Putamen (tissue), 1 donor: ENCODE measurements at places on chromosomes 16 and 17.

DNA sequence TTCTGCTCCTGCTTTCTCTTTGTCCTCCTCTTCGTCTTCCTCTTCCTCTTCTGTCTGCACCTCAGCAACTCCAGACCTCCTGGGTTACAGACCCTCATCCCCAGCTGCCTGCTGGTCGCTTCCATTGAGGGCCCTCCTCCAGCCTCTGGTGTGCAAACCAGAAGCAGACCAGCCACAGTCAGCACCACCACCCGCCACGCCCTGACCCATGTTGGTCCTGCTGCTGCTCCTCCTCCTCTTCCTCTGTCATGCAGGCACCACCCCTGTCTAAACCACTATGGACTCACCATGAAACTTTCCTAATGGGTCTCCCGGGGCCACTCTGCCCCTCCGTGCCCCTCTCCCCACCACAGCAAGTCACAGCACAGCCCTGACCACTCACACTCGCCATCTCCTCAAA lies 11.4 kb upstream of the OGFOD3 start:
- no peak for DNase-seq

DNA sequence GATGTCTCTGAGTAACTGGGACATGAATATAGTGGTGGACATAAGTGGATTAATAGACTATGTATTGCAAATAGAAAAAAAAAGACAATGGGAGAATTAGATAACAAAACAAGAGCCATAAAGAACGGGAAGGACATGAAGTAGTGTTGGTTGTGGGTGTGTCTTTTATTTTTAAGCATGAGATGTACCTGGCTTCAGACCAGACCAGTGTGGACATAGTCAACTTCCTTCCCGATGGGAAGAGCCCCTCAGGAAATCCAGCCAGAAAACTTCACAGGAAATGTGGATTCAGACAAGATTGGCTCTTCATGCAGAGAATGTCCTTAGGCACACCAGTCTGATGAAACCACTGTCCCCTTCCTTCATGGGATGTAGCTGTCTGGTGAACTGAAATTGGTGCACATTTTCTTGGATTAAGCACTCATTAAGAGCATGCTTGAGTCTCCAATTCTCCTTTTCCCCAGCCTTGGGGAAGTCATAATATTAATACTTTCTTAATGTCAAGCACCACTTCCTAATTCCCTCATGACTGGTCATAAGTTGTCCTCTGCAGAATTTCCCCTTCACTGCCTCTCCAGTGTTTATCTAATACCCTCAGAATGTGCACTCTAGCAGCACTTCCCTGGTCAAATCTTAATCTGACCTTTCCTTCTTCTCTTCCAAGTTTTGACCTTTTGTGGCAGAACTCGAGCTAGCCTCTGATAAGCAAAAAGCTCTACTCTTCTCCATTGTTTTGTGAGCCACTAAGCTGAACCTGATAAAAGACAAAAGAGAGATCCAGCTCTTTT lies 350.6 kb upstream of the MAF start:
- DNase-seq, result no peak

DNA sequence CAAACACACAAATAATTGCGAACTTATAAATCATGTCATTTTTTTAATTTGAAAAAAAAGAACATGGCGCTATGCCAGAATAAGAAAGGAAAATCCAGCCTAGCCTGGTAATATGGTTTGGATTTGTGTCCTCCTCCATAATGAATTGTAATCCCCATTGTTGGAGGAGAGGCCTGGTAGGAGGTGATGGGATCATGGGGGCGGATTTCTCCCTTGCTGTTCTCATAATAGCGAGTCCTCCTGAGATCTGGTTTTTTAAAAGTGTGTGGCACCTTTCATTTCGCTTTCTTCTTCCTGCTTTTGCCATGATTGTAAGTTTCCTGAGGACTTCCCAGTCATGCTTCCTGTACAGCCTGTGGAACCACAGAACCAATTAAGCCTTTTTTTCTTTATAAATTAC lies 65.9 kb upstream of the TANC2 start:
- DNase-seq, result peak; percentile 39

- no peak for DNase-seq
These were observed 65.7 kb downstream of the PARN start for GRCh38 chr16:14564323-14564722.

GRCh38 chr16:88743693-88744576 lies 37.6 kb downstream of the CTU2 start:
- DNase-seq, result no peak

DNA sequence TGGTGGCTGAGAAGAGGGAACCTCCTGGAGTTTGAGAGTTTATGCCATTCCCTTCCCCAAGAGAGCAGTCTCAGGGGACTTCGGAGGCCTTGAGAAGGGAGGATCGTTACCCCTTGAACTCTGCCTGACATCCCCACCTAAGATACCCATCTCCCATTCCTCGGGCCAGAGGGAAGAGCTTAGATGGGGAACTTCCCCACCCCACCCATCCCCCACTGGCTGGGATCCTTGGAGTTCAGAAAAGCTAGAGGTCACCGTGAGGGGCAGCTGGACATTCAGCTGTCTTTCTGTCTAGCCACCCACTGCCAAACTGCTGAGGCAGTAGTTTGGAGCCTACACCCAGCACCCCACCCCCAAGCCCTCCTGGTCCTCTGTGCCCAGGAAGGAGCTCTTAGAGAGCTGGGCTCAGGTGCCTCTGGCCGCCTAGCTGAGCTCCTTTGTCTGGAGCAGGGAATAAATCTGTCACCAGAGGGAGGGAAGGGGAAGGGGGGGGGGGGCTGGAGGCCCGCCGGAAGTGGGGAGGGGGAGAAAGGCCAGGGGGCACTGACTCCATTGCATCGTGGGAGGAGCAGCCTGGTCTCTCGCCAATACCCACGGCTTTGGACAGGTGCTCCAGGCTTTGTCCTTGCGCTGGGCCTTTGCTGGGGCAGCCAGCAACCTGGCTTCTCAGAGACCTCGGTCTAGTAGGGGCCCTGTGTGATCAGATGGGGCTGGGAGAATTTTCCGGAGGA lies 1.0 kb downstream of the HSD11B2 start:
- no peak for DNase-seq

- no peak for DNase-seq
These were observed 498.6 kb upstream of the SALL1 start for GRCh38 chr16:51649631-51650030.

DNA sequence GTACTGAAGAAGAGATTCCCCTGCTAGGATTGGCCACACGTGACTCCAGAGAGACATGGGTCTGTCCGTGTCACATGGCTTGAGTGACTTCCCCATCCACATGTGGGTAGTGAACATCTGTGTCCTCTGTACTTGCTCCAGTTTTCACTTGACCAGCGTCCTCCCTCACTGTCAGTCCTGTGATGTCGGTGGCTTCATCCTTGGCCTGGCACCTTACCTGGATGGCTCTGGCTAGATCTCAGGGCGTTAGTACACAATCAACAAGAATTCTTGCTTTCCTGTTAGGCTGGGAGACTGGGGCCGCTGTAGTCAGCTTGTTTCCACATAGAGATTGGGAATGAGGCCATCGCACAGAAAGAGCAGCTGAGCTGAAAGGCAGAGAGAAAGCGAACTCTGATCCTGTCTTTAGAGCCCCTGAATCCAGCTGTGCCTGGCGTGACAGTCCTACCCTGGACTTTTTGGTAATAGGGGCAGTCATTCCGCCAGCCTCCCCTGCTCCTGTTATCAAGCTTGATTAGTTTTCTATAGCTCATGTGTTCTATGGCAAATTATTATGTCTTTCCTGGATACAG lies 227.3 kb downstream of the SNX29 start:
- DNase-seq, result peak; percentile 27

DNA sequence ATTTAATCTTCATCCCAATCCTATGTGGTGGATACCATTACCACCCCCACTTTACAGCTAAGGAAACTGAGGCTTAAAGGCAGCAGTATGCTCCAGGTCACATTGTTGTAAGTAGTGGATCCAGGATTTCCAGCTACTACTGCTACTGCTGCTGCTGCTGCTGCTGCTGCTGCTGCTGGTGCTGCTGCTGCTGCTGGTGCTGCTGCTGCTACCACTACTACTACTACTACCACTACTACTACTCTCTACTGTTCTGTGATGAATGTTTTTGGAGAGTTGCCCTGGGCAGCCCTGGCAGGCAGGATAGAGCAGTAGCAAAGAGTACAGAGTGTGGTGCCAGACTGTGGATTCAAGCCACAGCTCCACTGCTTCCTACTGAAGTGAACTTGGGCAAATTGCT lies 49.3 kb upstream of the SLC12A3 start:
- no peak for DNase-seq

DNA sequence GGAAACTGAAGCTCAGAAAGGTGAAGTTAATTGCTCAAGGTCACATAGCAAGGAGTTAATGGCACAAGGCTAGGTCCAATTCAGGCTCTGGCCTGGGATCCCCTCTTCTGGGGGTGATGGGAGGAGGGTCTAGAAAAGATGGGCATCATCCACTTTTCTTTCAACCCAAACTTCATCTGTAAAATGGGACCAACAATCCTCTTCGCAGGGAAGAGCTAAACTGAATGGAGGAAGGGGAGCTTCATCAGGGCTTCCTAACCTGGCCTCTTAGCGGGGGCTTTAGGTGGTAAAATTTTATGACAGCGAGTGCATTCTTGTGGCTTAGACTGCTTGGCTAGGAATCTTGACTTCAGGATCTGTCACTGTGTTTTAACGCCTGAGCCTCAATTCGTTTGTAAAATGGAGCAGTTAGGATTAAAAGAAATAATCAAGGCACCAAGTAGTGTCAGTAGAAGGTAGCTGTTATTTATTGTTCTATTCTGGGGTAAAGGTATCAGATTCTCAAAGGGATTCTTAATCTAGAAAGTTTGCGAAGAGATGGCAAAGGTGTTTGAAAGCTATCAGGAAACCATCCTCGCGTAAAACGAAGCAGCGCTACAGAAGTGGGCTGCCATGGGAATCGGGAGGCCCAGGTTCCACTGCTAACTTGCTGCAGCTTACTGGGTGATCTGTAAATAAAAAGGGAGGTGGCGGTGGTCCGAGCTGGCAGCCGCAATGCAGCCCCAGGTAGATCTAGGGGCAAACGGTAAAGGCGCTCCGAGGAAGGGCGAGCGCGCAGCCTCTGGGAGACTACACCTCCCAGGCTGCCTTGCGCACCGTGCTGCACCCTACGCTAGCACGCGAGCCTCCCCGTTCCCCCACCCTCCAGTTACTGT lies 1.5 kb upstream of the SRCAP start:
- no peak for DNase-seq

DNA sequence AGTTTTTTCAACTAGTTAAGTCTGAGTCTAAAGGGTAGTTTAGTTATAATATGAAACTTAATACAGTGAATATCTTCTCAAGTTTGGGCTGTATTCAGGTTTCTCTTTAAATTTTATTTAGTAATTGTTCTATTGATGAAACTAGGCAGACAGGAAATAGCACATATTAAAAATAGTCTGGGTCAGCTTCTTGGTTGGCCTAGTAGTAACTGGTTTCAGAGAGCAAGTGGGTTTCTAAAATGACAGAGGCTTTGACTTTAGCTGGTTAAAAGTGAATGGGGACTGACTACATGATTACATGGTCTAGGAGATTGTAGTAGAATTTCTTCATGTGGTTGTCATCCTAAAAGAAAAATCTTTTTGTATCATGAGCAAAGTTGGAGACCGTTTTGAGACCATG lies 46.8 kb downstream of the OMG start:
- no peak for DNase-seq

- no peak for DNase-seq
These were observed 12.3 kb upstream of the MPRIP start for GRCh38 chr17:17029938-17030337.

DNA sequence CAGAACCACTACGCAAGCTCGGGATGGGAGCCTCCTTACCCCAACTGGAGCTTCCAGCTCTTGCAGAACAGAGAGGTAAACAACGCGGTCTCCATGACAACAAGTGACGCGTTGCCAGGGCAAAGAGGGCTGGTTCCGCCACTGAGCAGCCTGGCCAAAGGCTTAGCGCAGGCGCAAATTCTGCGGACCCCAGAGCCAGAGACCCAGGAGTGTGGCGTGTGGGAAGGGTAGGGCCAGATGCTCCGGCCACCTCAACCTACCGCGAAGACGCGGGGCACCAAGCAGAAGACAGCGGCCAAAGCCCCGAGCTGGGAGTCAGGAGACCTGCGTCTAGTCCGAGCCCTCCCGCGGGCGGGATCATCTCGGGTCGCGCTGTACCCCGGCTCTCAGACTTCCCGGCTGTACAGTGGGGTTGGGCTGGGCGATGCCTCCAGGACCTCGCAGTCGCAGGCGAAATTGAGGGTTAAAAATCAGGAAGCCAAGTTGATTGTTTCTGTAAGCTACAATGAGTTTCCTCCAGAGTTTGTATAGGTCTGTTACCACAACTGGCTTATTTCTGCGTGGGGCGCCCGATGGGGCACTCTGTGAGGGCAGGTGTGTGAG lies at the start of gene TEKT1:
Gene TEKT1, minus strand, starts transcription at position 69 of the 603 bp plus-strand sequence. CDS start 1,353 bp downstream, outside the sequence.
- DNase-seq, result peak; percentile 31

DNA sequence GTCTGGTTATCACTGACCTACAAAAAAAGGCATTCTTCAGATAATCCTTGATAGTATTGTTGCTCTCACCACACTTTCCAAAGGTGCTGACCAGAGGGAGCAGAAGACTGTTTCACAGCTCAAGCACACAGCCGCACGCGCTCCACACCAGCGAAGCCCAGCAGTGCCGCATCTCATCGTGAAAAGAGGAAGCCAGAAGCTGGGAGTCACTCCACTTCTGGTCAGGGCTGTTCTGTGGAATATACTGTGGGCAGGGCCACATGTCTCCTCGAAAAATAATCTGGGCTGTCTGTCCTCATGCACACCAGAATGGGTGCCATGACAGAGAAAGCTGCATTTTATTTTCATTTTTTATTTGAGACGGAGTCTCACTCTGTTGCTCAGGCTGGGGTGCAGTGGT lies 7.3 kb upstream of the PRSS36 start:
- DNase-seq, result no peak

DNA sequence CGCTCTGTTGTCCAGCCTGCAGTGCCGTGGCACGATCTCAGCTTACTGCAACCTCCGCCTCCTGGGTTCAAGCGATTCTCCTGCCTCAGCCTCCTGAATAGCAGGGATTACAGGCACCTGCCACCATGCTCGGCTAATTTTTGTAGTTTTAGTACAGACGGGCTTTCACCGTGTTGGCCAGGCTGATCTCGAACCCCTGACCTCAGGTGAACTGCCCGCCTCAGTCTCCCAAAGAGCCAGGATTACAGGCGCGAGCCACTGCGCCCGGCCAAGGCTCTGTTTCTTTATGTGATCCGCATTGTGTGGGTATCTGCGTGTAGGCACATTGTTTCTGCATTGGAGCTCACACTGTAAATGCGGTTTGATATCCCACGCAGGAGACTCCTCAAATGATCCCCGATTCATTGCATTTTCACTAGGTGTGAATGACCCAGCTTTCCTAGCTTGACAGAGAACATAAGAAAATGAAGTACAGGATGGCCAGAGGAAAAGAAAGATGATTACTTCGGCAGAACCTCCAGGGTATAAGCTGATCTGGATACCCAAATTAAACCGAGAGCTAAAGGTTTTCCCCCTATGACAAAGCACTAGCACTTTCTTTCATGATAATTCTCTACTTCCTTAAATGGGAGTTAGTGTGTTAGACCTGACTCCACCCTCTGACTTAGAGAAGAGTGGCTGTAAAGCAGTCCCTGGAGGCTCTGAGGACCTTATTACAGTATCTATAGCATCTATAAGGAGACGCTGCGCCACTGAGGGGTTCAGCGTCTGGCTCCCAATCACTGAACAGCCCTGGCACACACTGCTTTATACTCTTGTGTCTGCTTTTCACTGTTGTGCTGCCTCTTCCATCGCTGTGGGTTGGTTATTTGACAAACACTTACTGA lies 17.3 kb downstream of the COTL1 start:
- DNase-seq, result no peak

GRCh38 chr16:9134739-9135138 lies 43.3 kb downstream of the HAPSTR1 start:
- no peak for DNase-seq
